Stimulated activated CD4-positive, alpha-beta T cell treated with anti-CD3 and anti-CD28 coated beads, TNF-alpha, amount 100 ng/mL, for 1 hour (primary cell): ENCODE measurements at places on chromosomes 3 and 15.

- DNase-seq: no peak
Measured at GRCh38 chr3:188890572-188891270, 281.1 kb upstream of the TPRG1 start.

DNA sequence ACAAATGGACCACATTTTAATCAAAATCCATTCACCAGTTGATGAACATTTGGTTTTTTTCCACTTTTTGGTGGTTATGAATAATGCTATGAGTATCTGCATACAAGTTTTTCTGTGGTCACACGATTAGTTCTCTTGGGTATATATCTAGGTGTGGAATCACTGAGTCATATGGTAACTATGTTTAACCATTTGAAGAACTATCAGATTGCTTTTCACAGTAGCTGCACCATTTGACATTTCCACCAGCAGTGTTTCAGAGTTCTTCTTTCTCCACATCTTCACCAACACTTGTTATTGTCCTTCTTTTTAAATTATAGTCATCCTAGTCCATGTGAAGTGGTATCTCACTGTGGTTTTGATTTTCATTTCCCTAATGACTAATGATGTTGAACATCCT lies 33.3 kb upstream of the ATG7 start:
- no peak for DNase-seq

- no peak for DNase-seq
Measured at GRCh38 chr15:37771465-37771864, 163.0 kb upstream of the TMCO5A start.

DNA sequence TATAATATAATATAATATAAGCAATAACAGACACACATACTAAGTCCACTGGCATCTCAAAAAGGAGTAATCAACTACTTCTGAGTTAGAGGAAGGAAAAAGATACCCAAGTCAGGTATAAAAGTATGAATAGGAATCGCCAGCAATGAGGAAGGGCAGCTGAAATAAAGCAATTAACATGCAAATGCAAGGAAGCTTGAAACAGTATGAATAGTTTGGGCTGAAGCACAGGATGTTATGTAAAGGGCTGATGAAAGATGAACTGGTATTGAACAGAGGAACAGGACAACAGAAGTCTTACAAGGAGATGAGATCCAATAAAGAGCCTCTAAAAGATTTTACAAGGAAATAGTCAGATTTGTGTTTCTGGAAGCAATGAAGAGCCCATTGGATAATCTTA lies 7.1 kb downstream of the COPS2 start:
- no peak for DNase-seq

DNA sequence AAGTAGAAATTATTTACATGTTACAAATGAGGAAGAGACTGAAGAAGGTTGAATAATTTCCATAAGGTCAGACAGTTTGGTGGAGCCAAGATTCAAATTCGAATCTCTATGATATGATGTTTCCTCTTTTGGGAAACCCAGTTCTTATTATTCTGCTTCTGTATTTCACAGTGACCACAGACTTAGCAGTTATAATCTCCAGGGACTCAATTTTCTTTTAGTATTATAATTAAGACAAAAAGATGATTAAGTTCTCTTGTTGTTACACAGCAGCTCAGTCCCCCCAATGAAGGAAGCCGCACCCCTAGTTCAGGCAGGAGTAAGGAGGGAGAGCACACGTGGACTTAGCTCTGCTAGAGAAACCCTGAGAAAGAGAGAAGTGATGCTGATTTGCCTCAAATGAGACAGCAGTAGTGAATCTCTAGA lies 130.6 kb downstream of the CCNL1 start:
- no peak for DNase-seq

DNA sequence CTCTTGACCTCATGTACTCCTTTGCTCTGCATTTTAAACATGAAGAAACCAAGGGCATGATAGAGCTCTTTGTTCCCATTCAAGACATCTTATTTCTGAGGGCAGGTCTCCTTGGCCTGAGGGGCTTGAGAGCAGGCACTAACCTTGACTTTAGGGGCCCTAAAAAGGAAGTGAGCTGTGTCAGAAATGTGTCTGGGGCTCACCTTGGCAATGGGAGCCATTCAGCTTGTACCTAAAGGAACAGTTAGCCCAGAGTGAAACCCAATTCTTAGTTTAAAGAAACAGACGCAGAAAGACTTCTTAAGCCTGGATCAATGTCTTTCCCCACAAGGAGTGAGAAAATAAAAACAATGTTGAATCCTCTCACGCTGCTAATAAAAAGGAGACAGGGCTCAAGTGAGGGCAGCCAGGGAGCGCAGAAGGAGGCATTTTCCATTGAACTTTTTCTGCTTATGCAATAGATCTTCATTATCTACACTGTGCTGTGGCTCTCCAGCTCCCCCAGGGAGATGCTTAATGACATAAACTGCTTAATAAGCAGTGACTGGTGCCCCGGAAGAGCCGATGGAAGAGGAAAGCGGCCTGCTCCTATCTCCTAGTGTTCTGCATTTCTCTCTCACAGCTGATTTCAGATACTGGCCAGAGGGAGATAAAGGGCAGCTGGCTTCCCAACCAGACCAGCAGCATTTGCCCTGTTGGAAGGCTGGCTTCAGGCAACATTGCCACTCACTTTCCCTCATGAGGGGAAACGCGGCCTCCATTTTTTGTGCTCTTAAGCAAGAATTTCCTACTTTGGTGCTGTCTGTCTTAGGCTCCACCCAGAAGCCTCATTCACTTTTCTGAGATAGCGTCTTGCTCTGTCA lies 152.0 kb downstream of the OPA1 start:
- DNase-seq: no peak

- DNase-seq: no peak
Measured at GRCh38 chr3:31106204-31106603, 211.7 kb upstream of the GADL1 start.

DNA sequence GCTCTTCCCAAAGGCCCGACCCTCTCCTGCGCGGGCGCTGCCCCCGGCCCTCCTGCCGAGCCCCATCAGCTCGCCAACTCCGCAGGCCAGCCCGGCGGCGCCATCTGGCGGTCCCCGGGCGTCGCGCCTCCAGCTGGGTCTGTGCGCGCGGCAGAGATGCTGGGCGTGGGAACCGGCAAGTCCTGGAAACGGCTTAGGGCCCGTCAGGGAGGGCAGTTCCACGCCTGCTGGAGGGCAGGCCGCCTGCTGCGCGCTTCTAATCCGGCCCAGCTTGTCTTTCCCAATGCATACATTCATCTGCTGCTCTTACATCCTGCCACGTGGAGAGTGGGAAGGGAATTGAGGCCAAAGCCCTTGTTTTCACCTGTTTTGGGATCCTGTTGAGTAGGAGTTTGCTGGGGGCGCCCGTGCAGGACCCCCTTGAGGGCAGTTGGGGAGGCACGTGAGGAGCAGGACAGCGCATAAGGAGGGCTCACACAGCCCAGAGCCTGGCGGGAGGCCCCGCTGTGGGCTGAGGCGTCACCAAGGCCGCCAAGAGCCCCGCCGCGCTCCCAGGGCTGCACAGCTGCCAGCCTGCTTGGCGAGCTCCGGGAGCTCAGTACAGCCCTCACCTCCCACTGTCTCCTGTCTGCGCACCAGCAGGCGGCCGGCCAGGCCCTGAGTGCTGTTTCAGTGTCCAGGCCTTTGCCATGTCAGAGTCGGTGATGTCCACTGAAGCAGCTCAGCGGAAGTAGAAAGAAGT lies 165.6 kb downstream of the NSMCE3 start:
- DNase-seq: peak; percentile 53

GRCh38 chr15:28107111-28107903 lies 8.2 kb upstream of the OCA2 start:
- no peak for DNase-seq
